ENCODE measurements at places on chromosomes 3 and 15. TPM values are rescaled to one million over a fixed set of nuclear protein-coding genes. Genes with fewer than 3 reads are reported as not detected.

The MYLK gene
- 62.1 TPM for total RNA-seq

DNA sequence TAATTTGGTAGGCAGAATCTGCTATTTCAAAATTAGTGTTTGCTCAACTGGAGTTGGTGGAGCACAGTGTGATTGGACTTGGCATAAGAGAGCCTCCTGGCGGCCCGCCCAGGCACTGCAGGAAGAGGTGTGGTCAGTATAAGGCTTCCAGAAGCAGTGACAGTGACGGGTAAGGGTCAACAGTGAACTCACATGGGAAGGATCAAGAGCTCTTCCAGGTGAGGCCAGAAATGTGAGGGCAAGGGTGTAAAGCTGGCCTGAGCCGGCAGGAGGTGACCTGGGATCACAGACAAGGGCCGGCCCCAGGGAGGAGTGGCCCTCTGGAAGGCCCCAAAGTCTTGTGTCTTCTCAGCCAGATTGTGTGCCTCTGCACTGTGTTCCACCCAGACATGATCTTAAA lies 93.2 kb upstream of the RNF7 start:
- H3K27ac ChIP-seq = no peak overlapping the region
- H3K4me1 ChIP-seq = no peaks in the 10 kb centered on the region
- H3K36me3 ChIP-seq = no peaks in the 10 kb centered on the region
- no peak overlapping the region for H3K4me3 ChIP-seq

- H3K36me3 ChIP-seq = no peaks in the 10 kb centered on the region
- no peaks in the 10 kb centered on the region for H3K27me3 ChIP-seq
- H3K27ac ChIP-seq = no peak overlapping the region
- DNase-seq = no peak
- H3K4me3 ChIP-seq = no peak overlapping the region
Observed at GRCh38 chr15:68730471-68730919, 90.2 kb downstream of the ANP32A start.

- no peak overlapping the region for H3K27ac ChIP-seq
- H3K4me1 ChIP-seq = no peaks in the 10 kb centered on the region
- DNase-seq = no peak
- H3K27me3 ChIP-seq = no peaks in the 10 kb centered on the region
- no peak overlapping the region for H3K4me3 ChIP-seq
Observed at GRCh38 chr3:63642488-63642887, 10.0 kb upstream of the SNTN start.

The CTDSPL2 gene
- total RNA-seq = 47.4 TPM

DNA sequence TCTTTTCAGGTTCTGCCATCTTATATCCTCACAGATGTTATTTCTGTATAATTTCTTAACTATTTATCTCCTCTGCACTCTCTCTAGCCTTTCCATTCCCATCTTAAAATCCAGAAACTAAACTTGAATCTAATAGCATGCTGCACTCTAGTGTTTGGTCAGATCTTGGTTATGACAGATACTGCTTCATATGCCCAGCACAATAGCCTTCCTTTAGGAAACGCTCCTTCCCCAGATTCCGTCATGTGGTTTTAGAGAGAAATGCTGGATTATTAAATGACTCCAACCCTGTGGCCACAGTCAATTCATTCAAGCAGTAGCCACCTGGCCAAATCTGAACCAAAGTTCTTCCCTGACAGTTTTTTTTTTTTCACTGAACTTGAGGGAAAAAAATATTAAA lies 19.4 kb downstream of the RASGRP1 start:
- H3K27ac ChIP-seq = no peak overlapping the region
- DNase-seq = no peak
- H3K36me3 ChIP-seq = no peaks in the 10 kb centered on the region
- H3K4me3 ChIP-seq = no peak overlapping the region
- H3K27me3 ChIP-seq = no peaks in the 10 kb centered on the region
- H3K4me1 ChIP-seq = no peaks in the 10 kb centered on the region

DNA sequence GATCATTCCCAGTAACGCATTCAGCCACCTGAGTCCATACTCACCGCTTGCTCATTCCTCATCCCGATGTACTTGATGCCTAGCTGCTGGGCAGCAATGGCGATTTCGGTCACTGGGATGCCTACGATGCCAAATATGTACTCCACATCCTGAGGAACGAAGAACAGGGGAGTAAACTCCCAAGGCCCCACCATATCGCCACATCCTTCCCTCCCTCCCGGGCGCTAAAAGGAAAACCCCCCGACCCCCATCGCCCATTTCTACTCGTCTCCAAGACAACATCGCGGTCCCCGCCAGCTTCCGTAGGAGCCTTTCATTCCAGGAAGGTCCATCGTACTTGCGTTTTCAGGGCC lies 347 bp downstream of the HACL1 start:
- peaks cover 29% of the 10 kb centered on the region for H3K4me1 ChIP-seq
- no peaks in the 10 kb centered on the region for H3K27me3 ChIP-seq
- H3K4me3 ChIP-seq = peak overlapping the region; percentile 62
- no peak for DNase-seq
- peak overlapping the region; percentile 85 for H3K27ac ChIP-seq
- peaks cover 34% of the 10 kb centered on the region for H3K36me3 ChIP-seq
